Vagina (tissue), 2 donors: ENCODE measurements at places on chromosomes 16 and 17. TPM values are rescaled to one million over a fixed set of nuclear protein-coding genes. Genes with fewer than 3 reads are reported as not detected.

DNA sequence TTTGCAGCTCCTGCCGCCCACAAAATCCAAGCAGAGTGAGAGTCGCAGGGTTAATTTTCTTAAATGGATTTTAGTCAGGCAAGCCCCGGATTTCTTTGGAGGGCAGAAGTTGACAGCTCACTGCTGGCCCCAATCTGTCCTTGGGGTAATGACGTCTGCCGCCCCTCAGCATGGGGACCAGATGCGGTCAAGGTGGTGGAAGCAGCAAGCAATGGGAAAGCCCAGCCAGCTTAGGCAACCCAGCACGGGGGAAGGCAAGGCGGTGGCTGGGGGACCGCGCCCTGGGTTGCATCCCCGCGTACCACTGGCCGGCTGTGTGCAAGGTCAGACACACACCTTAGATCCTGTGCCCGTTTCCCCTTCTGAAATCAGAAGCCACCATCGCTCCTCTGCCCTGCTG, 321.7 kb downstream of the C16orf95 start:
- no peak for DNase-seq

DNA sequence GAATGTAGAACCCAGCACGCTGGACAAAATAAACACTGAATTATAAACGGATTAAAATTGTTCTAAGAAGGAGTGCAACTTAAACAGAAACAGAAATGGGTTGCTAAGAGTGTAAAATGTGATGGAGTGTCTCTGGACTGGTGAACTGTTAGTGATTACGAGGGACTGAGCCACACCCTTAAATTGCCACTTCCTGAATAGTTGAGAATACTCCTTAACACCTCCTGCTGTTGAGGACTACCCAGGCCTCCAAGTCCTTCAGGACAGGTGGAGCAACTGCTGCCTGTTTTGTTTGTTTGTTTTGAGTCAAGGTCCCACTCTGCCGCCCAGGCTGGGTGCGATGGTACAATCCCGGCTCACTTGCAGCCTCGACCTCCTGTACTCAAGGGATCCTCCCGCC, 25.8 kb upstream of the IRF8 start:
- DNase-seq: no peak

Gene ZPBP2
- total RNA-seq: not detected

DNA sequence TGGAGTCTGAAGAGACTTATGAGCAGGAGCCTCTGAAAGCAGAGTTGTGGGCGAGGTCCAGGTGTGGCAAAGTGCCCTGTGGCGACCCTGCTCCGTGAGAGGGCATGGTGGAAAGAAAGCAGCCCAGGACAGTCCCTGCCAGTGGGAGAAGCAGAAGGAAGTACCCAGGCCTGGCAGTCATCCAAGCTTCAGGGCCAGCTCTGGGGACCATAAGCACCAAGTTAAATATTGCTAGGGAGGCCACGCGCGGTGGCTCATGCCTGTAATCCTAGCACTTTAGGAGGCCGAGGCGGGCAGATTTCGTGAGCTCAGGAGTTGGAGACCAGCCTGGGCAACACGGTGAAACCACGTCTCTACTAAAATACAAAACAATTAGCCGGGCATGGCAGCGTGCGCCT, 4.9 kb upstream of the ASGR1 start:
- DNase-seq: no peak

GRCh38 chr16:2810651-2811050, 6.4 kb upstream of the PRSS21 start:
- no peak for DNase-seq
